ENCODE measurements at places on chromosomes 13 and 19. TPM values are rescaled to one million over a fixed set of nuclear protein-coding genes. Genes with fewer than 3 reads are reported as not detected.

Gene GIPR
- 2.3 TPM for total RNA-seq

Gene ZNF540
- total RNA-seq = 2.2 TPM

Gene AMER2
- 0.08 TPM for total RNA-seq

Gene TNFSF11
- total RNA-seq = not detected

Gene ZNF790
- total RNA-seq = 3.5 TPM

Gene MISP3
- 9.1 TPM for total RNA-seq

Gene CATSPERD
- total RNA-seq = not detected

Gene RGL3
- total RNA-seq = 6.3 TPM

Gene IGSF23
- not detected for total RNA-seq

Gene ZNF492
- total RNA-seq = 0.20 TPM

Gene ZNF575
- total RNA-seq = not detected

Gene KLK2
- total RNA-seq = not detected

Gene GRIK5
- 1.4 TPM for total RNA-seq

Gene KLC3
- 161 TPM for total RNA-seq

Gene ZNF329
- total RNA-seq = 8.7 TPM

Gene ATXN8OS
- total RNA-seq = not detected

Gene KLK6
- total RNA-seq = 0.27 TPM

- DNase-seq = no peak
These were observed 43.7 kb downstream of the FOXO1 start for GRCh38 chr13:40622761-40623160.

DNA sequence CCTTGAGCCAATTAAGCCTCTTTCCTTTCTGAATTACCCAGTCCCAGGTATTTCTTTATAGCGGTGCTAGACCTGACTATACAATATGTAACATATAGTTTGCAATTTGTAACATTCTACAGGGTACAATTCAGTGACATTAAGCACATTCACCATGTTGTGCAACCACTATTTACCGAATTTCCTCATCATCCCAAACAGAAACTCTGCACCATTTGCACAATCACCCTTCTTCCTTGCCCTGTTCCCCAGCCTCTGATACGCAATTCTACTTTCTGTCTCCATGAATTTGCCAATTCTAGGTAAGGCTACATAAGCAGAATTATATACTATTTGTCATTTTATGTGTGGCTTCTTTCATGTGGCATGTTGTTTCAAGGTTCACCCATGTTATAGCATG, 13.7 kb upstream of the SIGLEC10 start:
- no peak for DNase-seq

- no peak for DNase-seq
These were observed 16.0 kb upstream of the ERCC1 start for GRCh38 chr19:45439569-45440258.

- DNase-seq = no peak
These were observed 11.7 kb downstream of the ZNF66 start for GRCh38 chr19:20787786-20788185.

- peak; percentile 89 for DNase-seq
These were observed 4.8 kb downstream of the RPS16 start for GRCh38 chr19:39430675-39431593.

- DNase-seq = no peak
These were observed 6.5 kb upstream of the GPC6 start for GRCh38 chr13:93220073-93220472.

GRCh38 chr19:1259206-1259875, 9.8 kb upstream of the CIRBP start:
- DNase-seq = no peak

DNA sequence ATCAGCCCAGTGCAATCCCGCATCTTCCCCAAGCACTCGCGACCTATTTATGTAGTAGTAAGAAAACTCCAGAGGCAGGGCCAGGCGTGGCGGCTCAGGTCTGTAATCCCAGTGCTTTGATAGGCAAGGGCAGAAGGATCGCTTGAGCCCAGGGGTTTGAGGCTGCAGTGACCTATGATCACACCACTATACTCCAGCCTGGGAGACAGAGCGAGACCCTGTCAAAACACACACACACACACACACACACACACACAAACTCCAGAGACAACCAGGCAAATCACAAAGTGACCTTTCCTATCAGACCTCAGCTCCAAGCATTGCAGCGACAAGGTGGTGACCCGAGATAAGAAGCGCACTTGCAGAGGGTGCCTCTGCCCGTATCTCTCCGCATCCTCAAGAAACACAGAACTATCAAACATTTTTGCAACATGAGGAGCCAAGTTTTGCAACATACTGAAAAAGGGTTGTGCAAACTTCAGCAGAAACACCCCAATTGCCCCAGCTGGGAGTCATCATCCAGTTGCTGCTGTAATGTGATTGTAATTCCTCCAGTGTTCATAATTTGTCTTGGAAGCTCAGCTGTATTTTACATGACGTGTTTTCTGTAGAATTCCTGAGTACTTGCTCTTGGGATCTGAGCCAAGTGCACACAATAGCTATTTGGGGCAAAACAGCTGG, 8.7 kb upstream of the KLF2 start:
- DNase-seq = no peak

DNA sequence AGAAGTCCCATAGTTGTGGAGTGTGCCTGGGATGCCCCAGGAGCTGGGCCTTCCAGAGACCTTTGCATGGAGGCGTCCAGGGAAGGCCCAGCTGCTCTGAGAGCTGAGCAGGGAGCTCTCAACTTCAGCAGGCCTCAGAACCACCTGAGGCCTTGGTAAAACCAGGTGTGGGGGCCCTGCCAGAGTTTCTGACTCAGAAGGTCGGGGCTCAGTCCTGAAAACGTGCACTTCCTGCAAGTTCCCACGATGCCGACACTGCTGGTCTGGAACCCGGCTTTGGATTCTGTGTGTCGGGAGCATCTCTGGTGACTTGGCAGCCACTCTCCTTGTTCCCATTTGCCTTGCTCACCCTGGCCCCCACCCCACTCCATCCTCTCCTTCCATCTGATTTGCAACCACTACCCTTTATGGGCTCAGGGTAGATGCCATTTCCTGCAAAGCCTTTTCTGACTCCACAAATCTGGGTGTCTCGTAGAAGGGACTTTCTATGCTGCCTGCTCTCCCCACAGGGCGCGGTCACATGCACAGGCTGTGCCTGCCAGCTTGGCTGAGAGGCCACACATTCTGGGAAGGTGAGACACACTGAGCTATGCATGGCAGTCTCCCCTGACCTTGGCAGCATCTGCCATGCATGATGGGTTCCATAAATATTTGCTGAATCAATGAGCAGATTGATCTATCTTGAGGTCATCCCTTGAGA, 244.7 kb downstream of the COL4A1 start:
- DNase-seq = no peak

- DNase-seq = no peak
These were observed 571.2 kb downstream of the LIG4 start for GRCh38 chr13:107644136-107644535.

DNA sequence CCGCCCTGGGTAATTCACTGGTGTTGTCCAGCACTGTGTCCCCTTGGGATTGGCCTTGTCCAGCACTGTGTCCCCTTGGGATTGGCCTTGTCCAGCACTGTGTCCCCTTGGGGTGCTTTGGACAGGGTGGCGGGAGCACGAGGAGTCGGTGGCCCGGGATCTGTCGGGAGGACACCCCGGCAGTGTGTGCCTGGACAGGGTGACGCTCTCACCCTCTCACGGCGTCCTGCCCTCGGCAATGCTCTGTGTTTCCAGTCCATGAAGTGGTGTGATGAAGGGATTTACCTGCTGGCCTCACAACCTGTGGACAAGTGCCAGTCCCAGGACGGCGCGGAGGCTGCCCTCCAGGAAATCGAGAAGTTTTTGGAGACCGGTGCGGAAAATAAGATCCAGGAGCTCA, 29.9 kb upstream of the F7 start:
- DNase-seq = no peak

GRCh38 chr13:76091076-76091475, 454.9 kb downstream of the LMO7 start:
- no peak for DNase-seq

DNA sequence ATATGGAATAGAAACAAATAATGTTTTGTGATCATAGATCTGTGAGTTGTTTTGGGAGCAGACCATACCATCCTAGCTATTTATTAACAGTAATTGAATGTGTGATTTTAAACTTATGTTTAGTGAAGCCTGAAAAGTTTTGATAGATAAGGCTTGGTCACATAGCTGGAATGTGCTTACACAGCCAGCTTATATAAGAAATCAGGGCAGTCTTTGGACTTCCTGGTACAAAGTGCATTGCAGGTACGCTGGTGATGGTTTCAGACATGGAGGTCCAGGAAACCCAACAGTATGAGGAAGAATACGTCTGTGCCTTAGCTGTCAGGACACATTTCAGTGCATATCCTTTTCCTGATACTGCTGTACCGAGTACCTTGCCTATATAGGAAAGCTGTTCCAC, 2316.2 kb upstream of the PCDH20 start:
- peak; percentile 3 for DNase-seq

DNA sequence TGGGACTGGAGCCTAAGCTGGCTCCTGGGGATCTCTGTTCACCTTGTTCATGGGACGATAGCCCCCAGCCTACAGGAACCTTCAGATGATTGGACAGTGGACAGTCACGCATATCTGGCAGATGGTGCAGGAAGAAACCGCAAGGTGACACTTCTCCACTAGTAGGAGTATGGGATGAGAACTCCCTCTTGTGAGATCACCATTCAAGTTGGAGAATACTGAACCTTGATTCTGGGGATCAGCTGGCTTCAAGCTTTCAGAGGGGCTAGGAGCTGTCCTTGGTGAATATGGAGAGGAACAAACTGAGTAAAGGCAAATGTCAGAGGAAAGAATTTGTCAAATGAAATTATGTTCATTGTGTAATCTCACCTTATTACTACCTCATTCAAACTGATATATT, 204.5 kb downstream of the PDS5B start:
- no peak for DNase-seq

DNA sequence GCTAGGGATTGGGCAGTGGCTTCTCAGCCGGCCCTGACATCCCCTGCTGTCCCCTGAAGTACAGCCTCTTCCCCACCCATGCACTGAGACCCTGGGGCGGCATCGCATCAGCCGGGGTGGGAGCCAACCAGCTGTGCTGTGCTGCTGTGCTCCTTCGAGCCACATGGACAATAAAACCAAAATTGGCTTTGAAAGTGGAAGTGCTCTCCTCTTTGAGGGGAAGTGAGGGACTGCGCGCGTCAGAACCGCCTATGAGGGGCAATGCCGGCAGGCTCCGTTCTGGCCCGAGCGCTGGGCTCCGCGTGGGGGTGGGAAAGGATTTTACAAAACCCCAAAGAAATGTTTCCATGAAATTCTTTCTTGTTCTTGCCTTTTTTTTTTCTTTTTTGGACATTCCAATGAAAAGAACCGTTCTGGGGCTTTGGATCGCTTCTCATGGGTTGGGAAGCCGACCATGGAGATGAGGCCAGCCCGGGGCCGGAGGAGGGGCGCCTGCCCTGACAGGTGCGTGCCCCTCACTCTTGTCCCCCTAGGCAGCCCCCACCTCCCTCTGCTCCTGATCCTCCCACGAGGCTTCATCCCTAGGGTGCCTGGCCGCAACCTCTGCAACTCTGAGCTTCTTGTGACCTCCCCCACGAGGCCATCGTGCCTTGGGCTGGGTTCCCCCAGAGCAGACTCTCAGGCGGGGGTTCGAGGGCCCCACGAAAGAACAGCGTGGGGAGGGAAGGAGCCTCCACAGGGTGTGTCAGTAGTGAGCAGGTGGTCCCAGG, 22.6 kb downstream of the KLHL26 start:
- no peak for DNase-seq

DNA sequence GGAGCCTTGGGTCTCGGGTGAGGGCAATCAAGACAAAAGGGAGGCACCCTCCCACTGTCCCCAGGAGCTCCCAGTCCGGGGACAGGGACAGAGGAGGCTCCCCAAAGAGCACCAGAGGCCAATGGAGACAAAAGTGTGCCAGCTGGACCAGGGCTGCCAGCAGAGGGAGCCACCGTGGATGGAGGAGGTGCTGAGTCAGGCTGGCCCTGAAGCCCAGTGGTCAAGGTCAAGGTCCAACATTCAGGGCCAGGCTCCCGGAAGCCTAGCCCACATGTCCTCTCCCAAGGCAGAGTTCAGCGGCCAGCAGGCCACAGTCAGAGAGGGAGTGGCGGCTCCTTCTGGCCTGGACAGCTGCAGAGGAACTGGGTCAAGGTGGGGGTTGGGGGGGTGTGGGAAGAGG, 8.4 kb downstream of the COL5A3 start:
- no peak for DNase-seq

GRCh38 chr13:94053986-94054593, 425.4 kb downstream of the DCT start:
- no peak for DNase-seq

GRCh38 chr13:42279080-42279479, 7.1 kb downstream of the AKAP11 start:
- DNase-seq = no peak

GRCh38 chr13:76570510-76570971, 315.7 kb downstream of the KCTD12 start:
- no peak for DNase-seq

GRCh38 chr19:4555657-4556561, 3.6 kb downstream of the SEMA6B start:
- no peak for DNase-seq

GRCh38 chr13:51675385-51675784, 91.1 kb downstream of the WDFY2 start:
- no peak for DNase-seq

Data from lower leg skin (tissue), 4 donors.